A549 treated with Hydrocortisone at 1 μM for 4 hours (cell line): ENCODE measurements at places on chromosomes 2 and 18. TPM values are rescaled to one million over a fixed set of nuclear protein-coding genes. Genes with fewer than 3 reads are reported as not detected.

Gene FBXO15
- total RNA-seq = 0.67 to 1.1 TPM (median 0.92 TPM) in 5 replicates

Gene BAZ2B
- total RNA-seq = 4.6 to 9.0 TPM (median 6.6 TPM) in 5 replicates

Gene UGT1A8
- 0.05 to 0.06 TPM in 2 of 5 replicates, not detected in the others for total RNA-seq

Gene DSG1
- total RNA-seq = not detected in 5 replicates

Gene ARHGEF4
- 9.3 to 12.1 TPM (median 9.8 TPM) in 5 replicates for total RNA-seq

Gene OR6B2
- not detected in 5 replicates for total RNA-seq

Gene MBP
- 15.4 to 19.0 TPM (median 16.9 TPM) in 5 replicates for total RNA-seq

Gene SKOR2
- not detected in 5 replicates for total RNA-seq

Gene RUFY4
- total RNA-seq = 0.09 TPM in 1 of 5 replicates, not detected in the others

Gene TUBA3E
- 3.0 to 4.6 TPM (median 4.2 TPM) in 5 replicates for total RNA-seq

Gene PREPL
- total RNA-seq = 18.7 to 26.9 TPM (median 21.1 TPM) in 5 replicates

Gene SPDYA
- 0.16 to 0.21 TPM (median 0.20 TPM) in 5 replicates for total RNA-seq

Gene LINC00305
- total RNA-seq = not detected in 5 replicates

Gene TRPM8
- total RNA-seq = 0.09 to 0.52 TPM (median 0.29 TPM) in 5 replicates

Gene MRPS9
- 29.3 to 32.2 TPM (median 31.3 TPM) in 5 replicates for total RNA-seq

Gene ACTR2
- total RNA-seq = 134 to 214 TPM (median 169 TPM) in 5 replicates

Gene EMX1
- 0.08 to 0.14 TPM (median 0.11 TPM) in 4 of 5 replicates, not detected in the other for total RNA-seq

Gene ADAM23
- 8.2 to 9.5 TPM (median 9.1 TPM) in 5 replicates for total RNA-seq

Gene IL36RN
- 0.14 TPM in 1 of 5 replicates, not detected in the others for total RNA-seq

Gene CKAP2L
- 12.3 to 18.6 TPM (median 14.4 TPM) in 5 replicates for total RNA-seq

Gene HAAO
- total RNA-seq = not detected in 5 replicates

Gene CRYGD
- not detected in 5 replicates for total RNA-seq

Gene TMEM198
- total RNA-seq = 0.70 to 1.3 TPM (median 1.0 TPM) in 5 replicates

Gene IL36G
- total RNA-seq = not detected in 5 replicates

Gene GPD2
- 16.1 to 35.3 TPM (median 19.9 TPM) in 5 replicates for total RNA-seq

Gene FAM161A
- 5.8 to 10.0 TPM (median 8.4 TPM) in 5 replicates for total RNA-seq

Gene MEP1B
- 0.06 to 0.10 TPM in 2 of 5 replicates, not detected in the others for total RNA-seq

Gene ANKRD36B
- 4.3 to 5.9 TPM (median 5.4 TPM) in 5 replicates for total RNA-seq

Gene TMEM150A
- 13.4 to 16.0 TPM (median 14.5 TPM) in 5 replicates for total RNA-seq

Gene MAP3K19
- total RNA-seq = not detected in 5 replicates

Gene GPBAR1
- 0.14 to 0.29 TPM (median 0.18 TPM) in 5 replicates for total RNA-seq

Gene ZBTB7C
- 0.18 to 0.36 TPM (median 0.26 TPM) in 5 replicates for total RNA-seq

Gene TUBA4B
- total RNA-seq = 0.15 to 0.33 TPM (median 0.20 TPM) in 5 replicates

Gene GLB1L
- total RNA-seq = 6.2 to 7.6 TPM (median 6.9 TPM) in 5 replicates

Gene TMEM37
- 1.5 to 2.5 TPM (median 1.8 TPM) in 5 replicates for total RNA-seq

Gene NEU2
- total RNA-seq = not detected in 5 replicates

Gene SAG
- not detected in 5 replicates for total RNA-seq

Gene GNAL
- total RNA-seq = 4.7 to 6.8 TPM (median 5.8 TPM) in 5 replicates

Gene LRATD1
- 0.05 to 0.10 TPM (median 0.10 TPM) in 5 replicates for total RNA-seq

Gene SLC38A11
- 0.03 TPM in 1 of 5 replicates, not detected in the others for total RNA-seq

Gene CNPPD1
- total RNA-seq = 42.9 to 47.2 TPM (median 45.1 TPM) in 5 replicates

Gene CENPA
- 40.8 to 52.2 TPM (median 51.5 TPM) in 5 replicates for total RNA-seq

Gene FEV
- not detected in 5 replicates for total RNA-seq

Gene YIPF4
- 41.9 to 56.4 TPM (median 50.9 TPM) in 5 replicates for total RNA-seq

Gene WDR54
- 78.4 to 89.5 TPM (median 88.9 TPM) in 5 replicates for total RNA-seq

Gene IL1R2
- 0.92 to 1.5 TPM (median 1.1 TPM) in 5 replicates for total RNA-seq
